ENCODE measurements at places on chromosomes 3 and 15. TPM values are rescaled to one million over a fixed set of nuclear protein-coding genes. Genes with fewer than 3 reads are reported as not detected.

- H3K4me1 ChIP-seq = peaks cover 6% of the 10 kb centered on the region
- DNase-seq = no peak
- H3K27me3 ChIP-seq = no peaks in the 10 kb centered on the region
- H3K27ac ChIP-seq = no peak overlapping the region
- no peak overlapping the region for H3K4me3 ChIP-seq
- no peaks in the 10 kb centered on the region for H3K36me3 ChIP-seq
Measured at GRCh38 chr3:99954914-99955644, 137.4 kb downstream of the CMSS1 start.

GRCh38 chr15:57160823-57161560 lies 215.3 kb upstream of the CGNL1 start:
- no peak for DNase-seq
- no peaks in the 10 kb centered on the region for H3K27me3 ChIP-seq
- H3K4me1 ChIP-seq = peaks cover 5% of the 10 kb centered on the region
- H3K4me3 ChIP-seq = no peak overlapping the region

- no peak overlapping the region for H3K4me3 ChIP-seq
- H3K36me3 ChIP-seq = no peaks in the 10 kb centered on the region
- H3K4me1 ChIP-seq = no peaks in the 10 kb centered on the region
- H3K27ac ChIP-seq = no peak overlapping the region
Measured at GRCh38 chr3:159536876-159537275, 451.8 kb upstream of the IL12A start.

DNA sequence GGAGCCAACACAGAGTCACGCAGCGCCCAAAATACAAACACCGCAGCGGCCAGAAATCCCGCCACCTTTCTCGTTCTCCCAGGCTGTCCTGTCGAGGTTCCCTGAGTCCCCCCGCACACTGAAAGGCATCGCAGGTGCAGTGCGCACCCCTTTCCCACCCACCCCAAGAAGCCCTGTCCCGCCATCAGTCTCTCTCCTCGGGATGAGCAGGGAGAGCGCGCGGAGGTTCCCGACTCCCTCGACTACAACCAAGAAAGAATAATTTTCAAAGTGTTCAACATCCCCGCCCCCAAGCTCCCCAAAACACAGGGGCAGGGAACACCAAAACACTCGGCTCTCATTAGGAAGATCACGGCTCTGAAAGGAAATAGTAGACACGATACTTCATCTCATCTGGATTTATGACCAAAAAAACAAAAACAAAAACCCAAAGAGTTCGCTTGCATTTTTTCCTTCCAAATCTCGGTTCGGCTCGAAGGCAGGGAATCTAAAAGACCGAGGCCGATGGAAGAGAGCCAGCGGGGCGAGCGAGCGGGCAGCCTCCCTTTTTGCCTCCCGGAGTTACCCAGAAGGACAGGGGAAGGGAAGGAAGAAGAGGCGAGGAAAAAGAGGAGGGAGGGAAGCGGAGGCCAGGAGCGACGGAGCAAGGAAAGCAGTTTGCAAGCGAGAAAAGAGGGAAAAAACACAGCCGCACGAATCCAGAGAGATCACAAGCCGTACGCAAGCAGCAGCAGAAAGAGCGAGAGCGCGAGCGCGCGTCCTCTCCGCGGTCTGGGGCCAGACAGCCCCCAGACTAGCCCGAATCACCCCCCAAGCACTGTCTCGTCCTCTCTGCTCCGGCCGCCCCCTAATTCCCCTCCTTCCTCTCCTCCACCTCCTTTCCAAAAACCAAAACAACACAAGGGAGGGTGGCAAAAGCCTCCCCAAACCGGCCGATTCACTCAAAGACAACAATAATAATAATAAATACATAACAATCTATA lies 808 bp downstream of the BCL6 start:
- peaks cover 56% of the 10 kb centered on the region for H3K4me1 ChIP-seq
- H3K27ac ChIP-seq = peak overlapping the region; percentile 99
- H3K27me3 ChIP-seq = no peaks in the 10 kb centered on the region
- H3K36me3 ChIP-seq = peaks cover 16% of the 10 kb centered on the region
- peak; percentile 87 for DNase-seq
- H3K4me3 ChIP-seq = peak overlapping the region; percentile 98

GRCh38 chr3:81289676-81290075 lies 471.8 kb downstream of the GBE1 start:
- H3K27me3 ChIP-seq = no peaks in the 10 kb centered on the region
- H3K36me3 ChIP-seq = no peaks in the 10 kb centered on the region
- no peak overlapping the region for H3K27ac ChIP-seq
- DNase-seq = no peak
- H3K4me1 ChIP-seq = no peaks in the 10 kb centered on the region

GRCh38 chr15:70410371-70410985 lies 312.8 kb upstream of the TLE3 start:
- peaks cover 31% of the 10 kb centered on the region for H3K27me3 ChIP-seq
- H3K27ac ChIP-seq = no peak overlapping the region
- no peaks in the 10 kb centered on the region for H3K36me3 ChIP-seq
- H3K4me3 ChIP-seq = no peak overlapping the region
- DNase-seq = no peak
- H3K4me1 ChIP-seq = no peaks in the 10 kb centered on the region

- peaks cover 15% of the 10 kb centered on the region for H3K4me1 ChIP-seq
- H3K4me3 ChIP-seq = no peak overlapping the region
- no peaks in the 10 kb centered on the region for H3K36me3 ChIP-seq
- H3K27ac ChIP-seq = no peak overlapping the region
Measured at GRCh38 chr15:68307131-68307928, 29.8 kb downstream of the FEM1B start.

GRCh38 chr3:129318921-129319320 lies 40.3 kb downstream of the HMCES start:
- no peaks in the 10 kb centered on the region for H3K36me3 ChIP-seq
- H3K27me3 ChIP-seq = no peaks in the 10 kb centered on the region
- H3K4me1 ChIP-seq = peaks cover 7% of the 10 kb centered on the region
- H3K27ac ChIP-seq = no peak overlapping the region
- no peak overlapping the region for H3K4me3 ChIP-seq

DNA sequence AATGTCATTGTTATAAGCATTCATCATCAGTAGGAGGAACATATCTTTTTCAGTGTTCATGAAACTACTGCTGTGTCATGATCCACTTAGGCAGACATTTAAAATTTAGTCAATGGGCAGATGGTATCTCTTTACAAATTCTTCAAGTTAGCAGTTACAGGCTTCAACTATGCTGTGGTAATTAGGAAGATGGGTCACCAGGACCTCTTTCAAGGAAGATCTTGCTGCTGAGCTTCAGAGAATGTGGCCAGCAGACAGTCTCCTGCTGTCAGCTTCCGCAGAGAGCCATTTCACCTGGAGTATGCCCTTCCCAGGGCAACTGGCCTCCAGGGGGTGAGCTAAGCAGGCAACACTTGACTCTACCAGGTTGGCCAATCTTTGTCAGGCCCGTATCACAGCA lies 19.4 kb downstream of the IFT57 start:
- peaks cover 8% of the 10 kb centered on the region for H3K4me1 ChIP-seq
- H3K36me3 ChIP-seq = peaks cover 17% of the 10 kb centered on the region
- H3K4me3 ChIP-seq = no peak overlapping the region
- H3K27ac ChIP-seq = no peak overlapping the region

DNA sequence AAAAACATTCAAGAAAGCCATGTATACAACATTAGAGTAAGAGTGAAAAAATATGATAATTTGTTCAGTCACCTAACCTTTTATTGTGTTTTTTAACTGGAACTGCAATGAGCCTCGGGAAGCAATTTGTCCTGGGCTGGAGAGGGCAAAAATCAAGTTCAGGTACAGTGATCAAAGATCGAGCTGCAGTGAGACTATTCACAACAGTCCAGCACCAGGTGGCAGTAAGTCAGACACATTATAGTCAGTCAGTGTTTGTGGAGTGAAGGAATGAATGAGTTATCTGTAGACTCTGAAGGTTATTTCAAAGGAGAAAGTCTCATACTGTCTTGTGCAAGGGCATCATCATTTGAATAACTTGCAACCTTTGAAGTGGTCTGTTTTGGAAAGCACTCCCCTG lies 116.6 kb downstream of the CHDH start:
- H3K4me1 ChIP-seq = no peaks in the 10 kb centered on the region
- DNase-seq = no peak
- no peak overlapping the region for H3K4me3 ChIP-seq
- peaks cover 13% of the 10 kb centered on the region for H3K27me3 ChIP-seq

DNA sequence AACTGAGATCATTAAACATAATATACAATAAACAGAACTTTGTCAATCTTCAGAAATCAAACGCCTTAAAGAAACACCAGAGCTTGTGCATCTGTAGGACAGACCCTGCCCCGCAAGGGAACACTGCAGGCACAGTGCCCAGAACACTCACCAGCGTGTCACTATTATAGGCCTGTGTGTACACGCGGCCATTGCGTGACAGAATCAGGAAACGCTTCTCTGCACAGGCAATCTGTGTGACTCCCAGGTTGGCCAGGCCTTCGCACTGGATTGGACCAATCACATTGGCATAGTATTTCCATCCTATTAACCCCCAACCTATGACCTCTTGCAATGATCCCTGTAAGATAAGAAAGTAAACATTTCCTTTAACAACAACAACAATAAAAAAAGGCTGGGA lies 52.9 kb downstream of the HERC2 start:
- H3K4me3 ChIP-seq = no peak overlapping the region
- no peak overlapping the region for H3K27ac ChIP-seq
- H3K36me3 ChIP-seq = peaks cover 45% of the 10 kb centered on the region

DNA sequence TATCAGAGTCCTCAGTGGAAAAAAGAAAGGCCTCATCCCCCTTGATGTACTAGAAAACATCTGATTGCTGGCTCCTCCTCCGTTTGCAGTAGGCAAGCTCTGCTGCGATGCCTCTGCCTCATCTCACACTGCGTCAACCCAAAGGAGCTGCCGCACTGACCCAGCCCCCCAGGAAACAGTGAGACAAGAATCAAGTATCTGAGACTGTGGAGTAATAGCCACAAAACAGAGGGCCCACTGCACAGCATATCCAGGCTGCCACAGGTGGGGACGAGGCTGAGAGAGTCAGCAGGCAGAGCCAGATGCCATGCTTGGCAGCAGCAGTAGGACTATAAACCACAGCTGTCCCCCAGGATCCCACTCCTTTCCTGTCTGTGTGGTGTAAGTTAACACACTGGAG lies 165.9 kb downstream of the STAC start:
- H3K4me1 ChIP-seq = no peaks in the 10 kb centered on the region
- no peak for DNase-seq
- no peaks in the 10 kb centered on the region for H3K36me3 ChIP-seq
- no peaks in the 10 kb centered on the region for H3K27me3 ChIP-seq
- no peak overlapping the region for H3K27ac ChIP-seq

DNA sequence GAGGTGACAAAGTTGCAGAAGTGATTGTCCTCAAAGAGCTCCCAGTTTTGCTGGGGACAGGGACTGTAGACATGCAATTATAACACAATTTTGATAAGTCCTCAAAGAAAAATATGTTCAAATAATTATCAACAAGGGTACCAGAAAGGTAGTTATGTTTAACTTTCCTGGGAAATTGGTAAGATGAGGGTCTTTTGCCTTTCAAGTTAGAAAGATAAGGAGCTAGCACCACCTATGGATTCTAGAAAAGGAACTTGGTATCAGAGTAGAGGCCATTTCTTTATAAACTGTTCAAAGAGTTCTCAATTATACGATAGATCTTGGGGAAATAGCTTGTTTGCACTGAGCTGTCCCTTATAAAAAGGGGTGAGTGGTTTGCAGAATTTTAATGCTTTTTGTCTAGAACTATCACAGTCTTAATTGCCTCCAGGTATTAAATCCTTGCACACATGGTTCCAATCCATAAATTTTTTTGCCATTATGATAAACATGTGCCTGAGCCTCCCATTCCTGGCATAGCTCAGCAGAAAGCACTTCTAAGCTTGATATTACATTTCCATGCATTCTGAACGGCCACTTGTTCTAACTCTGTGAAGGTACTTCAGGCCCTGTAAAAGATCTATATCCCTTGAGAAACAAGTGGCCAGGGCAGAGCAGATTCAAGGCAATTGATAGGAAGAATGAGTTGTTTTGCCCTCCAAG lies 247.5 kb upstream of the LRIG1 start:
- H3K27ac ChIP-seq = no peak overlapping the region
- no peak overlapping the region for H3K4me3 ChIP-seq
- H3K36me3 ChIP-seq = no peaks in the 10 kb centered on the region
- H3K4me1 ChIP-seq = no peaks in the 10 kb centered on the region

DNA sequence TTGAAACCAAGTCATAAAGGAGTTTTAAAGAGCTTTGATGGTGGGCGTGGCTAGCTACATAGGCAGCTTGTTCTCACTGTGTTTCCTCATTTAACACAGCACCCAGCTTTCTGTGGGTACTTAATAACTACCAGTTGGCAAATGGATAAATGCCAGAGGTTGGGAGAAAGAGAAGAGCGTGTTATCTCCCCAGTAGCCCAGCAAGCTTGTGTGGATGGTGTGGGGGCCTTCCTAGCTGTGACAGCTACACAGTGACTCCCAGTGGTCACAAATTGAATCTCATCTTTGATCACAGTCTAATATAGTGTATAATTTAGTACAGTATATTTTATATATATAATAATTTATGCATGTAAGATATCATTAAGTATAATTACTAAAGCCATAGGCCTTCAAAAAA lies 984.1 kb downstream of the EPHA3 start:
- no peak overlapping the region for H3K27ac ChIP-seq
- no peaks in the 10 kb centered on the region for H3K4me1 ChIP-seq
- no peaks in the 10 kb centered on the region for H3K27me3 ChIP-seq
- DNase-seq = no peak

- no peak for DNase-seq
- H3K36me3 ChIP-seq = no peaks in the 10 kb centered on the region
- no peak overlapping the region for H3K27ac ChIP-seq
- no peak overlapping the region for H3K4me3 ChIP-seq
Measured at GRCh38 chr3:112635674-112636073, 5.3 kb downstream of the CCDC80 start.

GRCh38 chr15:94387442-94387841 lies 156.1 kb downstream of the MCTP2 start:
- H3K4me1 ChIP-seq = peaks cover 25% of the 10 kb centered on the region
- peak overlapping the region; percentile 59 for H3K4me3 ChIP-seq
- H3K27me3 ChIP-seq = no peaks in the 10 kb centered on the region
- H3K36me3 ChIP-seq = peaks cover 49% of the 10 kb centered on the region
- peak overlapping the region; percentile 59 for H3K27ac ChIP-seq

Gene ERICH6
- total RNA-seq = not detected

Gene RAMAC
- total RNA-seq = 26.4 TPM

Gene FSIP1
- 0.37 TPM for total RNA-seq

Gene MORC1
- total RNA-seq = not detected

Gene GALNT15
- total RNA-seq = not detected

Gene IMPG2
- 0.05 TPM for total RNA-seq

Gene AP2M1
- 242 TPM for total RNA-seq

Gene RBP2
- total RNA-seq = not detected

Gene TMCO5A
- total RNA-seq = not detected

Gene GOLGA8S
- total RNA-seq = 0.07 TPM

Gene MESP1
- total RNA-seq = 5.6 TPM

Gene CRBN
- total RNA-seq = 37.0 TPM

Gene KNG1
- total RNA-seq = not detected

Gene CD86
- total RNA-seq = 1.4 TPM
